ENCODE measurements at places on chromosomes 6 and 20.

DNA sequence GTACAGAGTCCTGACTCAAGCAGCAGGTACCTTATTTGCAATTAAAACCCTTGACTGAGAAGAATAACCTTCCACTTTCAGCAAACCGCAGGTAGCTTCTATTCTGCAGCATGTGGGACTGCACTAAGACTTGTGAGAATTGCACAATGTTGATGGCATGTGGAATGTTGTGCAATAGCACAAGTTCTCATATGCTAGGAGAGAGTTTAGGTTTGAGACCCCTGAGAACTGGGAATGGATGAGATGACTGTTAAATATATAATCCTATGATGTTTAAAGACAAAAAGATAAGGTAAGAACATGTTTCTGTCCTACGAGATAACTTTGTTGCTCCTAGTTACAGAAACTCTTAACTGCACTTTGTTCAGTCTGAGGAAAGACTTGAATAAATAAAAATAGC, 194.6 kb downstream of the OTOR start:
- DNase-seq: no peak

DNA sequence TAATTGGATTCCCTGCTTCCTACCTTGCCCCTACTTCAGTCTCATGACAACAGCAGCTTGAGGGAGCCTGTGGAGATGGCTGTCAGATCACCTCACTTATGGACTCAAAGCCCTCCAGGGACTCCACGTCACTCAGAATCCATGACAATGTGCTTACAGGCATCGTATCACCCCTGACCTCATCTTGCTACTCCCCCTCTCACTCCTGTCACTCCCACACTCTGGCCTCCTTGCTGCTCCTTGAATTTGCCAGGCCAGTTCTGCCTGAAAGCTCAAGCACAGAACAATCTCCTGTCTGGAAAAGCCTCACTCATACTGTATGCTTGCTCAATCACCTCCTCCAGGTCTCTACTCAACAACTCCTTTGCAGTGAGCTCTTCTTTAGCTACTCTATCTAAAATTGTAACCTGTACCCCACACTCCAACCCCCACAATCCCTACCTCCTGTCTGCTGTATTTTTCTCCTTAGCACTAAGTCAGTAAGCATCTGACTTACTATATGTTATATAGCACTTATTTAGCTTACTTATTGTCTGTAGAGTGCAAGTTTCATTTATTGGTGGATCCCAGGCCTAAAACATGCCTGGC, 10.7 kb upstream of the GSTA4 start:
- no peak for DNase-seq

- no peak for DNase-seq
Observed at GRCh38 chr20:35917077-35917476, 37.2 kb downstream of the SCAND1 start.

- DNase-seq: peak; percentile 70
Observed at GRCh38 chr6:50030777-50031562, 9.2 kb upstream of the DEFB110 start.

GRCh38 chr6:126367849-126368248, 27.9 kb downstream of the CENPW start:
- DNase-seq: no peak

DNA sequence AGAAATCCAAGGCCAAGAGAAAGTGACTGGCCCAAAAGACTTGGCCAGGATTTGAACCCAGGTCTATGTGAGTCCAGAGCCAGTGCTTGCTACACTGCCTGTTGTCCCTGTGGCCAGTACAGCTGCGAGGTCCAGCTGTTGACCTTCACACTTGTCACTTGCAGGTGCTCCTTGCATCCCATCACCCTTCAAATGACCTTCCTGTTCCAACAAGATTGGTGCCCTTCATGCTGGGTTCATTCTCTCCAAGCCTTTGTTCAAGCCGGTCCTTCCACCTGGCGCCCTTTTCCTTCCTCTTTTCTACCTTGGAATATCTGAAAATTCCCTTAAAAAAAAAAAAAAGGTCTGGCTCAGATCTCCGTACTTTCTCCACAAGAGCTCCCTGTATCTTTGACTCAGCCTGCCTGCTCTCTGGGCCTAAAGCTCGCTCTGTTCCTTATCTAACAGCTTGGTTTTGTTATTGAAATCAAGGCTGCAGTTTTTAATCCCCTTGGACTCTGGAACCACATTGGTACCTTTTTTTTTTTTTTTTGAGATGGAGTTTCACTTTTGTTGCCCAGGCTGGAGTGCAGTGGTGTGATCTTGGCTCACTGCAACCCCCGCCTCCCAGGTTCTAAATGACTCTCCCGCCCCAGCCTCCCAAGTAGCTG, 22.2 kb upstream of the MRPS18A start:
- no peak for DNase-seq

- DNase-seq: no peak
Observed at GRCh38 chr6:18763086-18763485, 375.9 kb downstream of the RNF144B start.

- DNase-seq: no peak
Observed at GRCh38 chr20:57698116-57698866, 11.5 kb downstream of the PMEPA1 start.

DNA sequence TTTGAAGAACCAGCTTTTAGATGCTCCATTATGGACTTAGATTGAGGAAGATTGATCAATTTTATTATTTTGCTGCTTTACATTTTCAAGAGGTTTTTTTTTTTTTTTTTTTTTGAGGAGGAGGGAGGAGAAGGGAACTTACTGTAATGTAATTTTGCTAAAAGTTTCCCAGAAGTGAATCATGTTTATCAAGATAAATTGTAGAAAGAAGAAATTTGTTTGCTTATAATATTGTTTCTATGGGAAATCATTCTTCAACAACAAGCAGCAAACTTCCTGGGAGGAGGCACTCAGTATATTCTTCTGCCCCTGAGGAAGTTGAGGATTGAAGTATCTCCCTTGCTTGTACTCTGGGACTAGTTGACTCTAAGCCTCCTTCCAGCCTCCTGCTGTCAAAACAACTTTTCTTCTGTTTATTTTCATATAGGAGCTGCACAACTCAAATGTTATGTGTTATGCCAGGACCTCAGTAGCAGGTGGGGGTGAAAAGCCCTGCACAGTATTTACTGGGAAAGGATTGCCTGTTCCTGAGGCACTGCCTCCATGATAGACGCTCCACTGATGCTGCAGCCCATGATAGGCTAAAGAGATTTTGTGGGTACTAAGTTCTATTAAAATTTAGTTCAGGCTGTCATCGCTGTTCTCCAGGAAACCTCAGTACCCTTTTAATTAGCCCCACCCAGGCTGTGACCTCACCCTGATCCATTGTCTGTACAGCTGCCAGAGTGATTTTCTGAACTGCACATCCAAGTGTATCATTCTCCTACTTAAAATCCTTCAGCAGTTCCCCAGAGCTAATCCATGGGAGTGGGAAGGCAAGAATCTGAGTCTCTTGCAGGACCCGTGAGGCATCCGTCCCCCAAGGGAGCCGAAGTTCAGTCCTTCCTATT, 51.9 kb downstream of the CARMIL1 start:
- no peak for DNase-seq

GRCh38 chr20:61185181-61185580, 66.9 kb upstream of the CDH4 start:
- no peak for DNase-seq

- DNase-seq: no peak
Observed at GRCh38 chr20:57902473-57902872, 192.7 kb upstream of the PMEPA1 start.

- DNase-seq: no peak
Observed at GRCh38 chr20:4160761-4161305, 145.5 kb upstream of the RNF24 start.

DNA sequence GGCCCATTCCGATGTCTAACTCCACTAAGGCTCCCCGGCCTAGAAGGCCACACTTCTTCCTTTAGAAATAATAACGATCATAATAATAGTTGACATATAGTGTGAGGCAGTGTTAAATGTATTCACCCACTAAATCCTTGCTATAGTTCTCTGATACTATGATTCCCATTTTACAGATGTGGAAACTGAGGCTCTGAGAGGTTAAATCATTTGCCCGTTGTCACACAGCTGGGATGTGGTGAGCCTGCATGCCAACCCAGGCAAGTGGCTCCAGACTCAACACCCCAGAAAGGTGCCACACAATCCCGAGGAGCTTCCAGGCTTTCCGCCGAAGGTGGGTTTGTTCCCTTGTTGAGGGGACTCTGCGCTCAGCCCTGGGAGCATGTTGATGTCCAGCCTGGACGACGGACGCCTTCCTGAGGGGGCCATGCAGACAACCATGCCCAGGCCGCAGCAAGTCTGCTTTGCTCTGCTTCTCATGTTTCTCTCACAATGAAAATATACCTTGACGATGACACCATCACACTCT, 104.6 kb upstream of the CDYL start:
- DNase-seq: no peak

- DNase-seq: no peak
Observed at GRCh38 chr6:16158943-16159557, 30.2 kb downstream of the MYLIP start.

- no peak for DNase-seq
Observed at GRCh38 chr6:14194483-14194882, 76.9 kb downstream of the CD83 start.

DNA sequence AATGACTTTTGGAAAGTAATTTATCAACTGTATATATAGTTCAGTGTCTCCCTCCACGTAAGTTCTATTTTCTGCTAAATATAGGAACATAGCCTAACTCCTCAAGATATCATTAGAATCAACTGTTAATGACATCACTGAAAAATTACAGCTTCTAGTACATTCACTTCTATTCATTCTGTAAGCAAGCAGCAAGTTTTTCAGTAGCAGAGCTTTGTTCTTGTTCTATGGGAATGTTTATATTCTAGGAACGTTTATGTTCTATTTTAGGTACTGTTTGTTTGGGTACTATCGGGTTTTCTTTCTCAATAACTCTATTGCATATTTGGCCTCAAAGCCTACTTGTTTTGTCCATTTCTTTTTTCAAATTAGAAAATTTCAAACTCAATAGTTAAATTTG, 525.6 kb downstream of the EPHA7 start:
- no peak for DNase-seq

- DNase-seq: no peak
Observed at GRCh38 chr6:52086741-52087140, 672 bp downstream of the PKHD1 start.

GRCh38 chr6:139027620-139028182, 844 bp upstream of the ABRACL start:
- DNase-seq: no peak

All from iPS DF 19.7 (cell line).